Activated CD8-positive, alpha-beta memory T cell treated with anti-CD3 and anti-CD28 coated beads, Interleukin-2, amount 10 ng/mL, durations not matched to agents 7 days and 5 days (primary cell): ENCODE measurements at places on chromosomes 2 and 18. TPM values are rescaled to one million over a fixed set of nuclear protein-coding genes. Genes with fewer than 3 reads are reported as not detected.

Gene MERTK
- total RNA-seq = 0.30 TPM

Gene LOXL3
- 0.76 TPM for total RNA-seq

Gene HAAO
- 0.56 TPM for total RNA-seq

Gene CCDC74B
- 0.23 TPM for total RNA-seq

Gene LAMA1
- not detected for total RNA-seq

Gene PRSS56
- not detected for total RNA-seq
